ENCODE measurements at places on chromosomes 4 and X.

DNA sequence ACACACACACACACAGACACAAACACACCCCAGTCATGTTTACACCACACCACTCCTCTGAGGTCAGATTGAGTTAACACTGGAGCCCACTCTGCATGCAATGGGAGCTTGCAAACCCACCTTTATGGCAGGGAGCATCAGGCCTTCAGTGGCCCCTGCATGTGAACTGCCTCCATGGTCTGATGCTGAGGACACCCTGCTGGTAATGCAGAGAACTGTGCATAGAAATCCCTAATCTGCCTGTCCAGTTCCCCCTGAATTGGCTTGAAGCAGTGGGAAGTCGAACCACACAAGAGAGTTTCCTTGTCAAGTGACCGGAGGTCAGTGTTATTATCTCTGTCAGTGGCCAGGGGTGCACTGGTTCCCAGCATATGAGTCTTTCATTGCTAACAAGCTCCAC, 59.8 kb downstream of the ANOS1 start:
- DNase-seq, result no peak

DNA sequence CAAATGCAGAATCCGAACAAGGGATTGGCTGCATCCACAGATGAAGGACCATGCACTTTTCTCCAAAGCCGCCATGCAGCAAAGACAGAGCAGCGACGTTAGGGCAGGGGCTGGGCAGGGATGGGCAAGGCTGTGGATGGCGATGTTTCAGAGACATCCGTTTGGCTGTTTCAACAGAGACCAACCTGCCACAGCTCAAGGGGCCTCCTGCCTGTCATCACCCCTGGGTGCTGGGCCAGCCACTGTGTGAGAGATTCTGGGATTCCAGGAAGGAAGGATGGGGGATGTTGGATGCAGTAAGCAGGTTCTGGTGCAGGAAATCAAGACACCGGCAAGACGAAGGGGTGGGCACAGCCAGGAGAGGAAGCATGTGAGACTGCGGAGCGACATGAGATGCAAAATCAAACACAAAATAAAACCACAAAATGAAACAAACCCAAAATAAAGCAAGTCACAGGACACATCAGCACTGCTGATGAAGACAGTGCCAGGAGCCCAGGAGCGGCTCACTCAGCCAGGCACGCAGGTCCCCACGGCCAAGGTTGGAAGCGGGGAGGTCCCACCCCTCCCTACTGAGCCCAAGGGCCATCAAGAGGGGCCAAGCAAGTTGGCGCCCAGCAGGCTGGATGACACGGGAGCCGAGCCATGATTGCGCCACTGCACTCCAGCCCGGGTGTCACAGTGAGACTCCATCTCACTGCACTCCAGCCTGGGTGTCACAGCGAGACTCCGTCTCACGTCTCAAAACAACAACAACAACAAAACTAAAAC, 68.1 kb downstream of the FAM53A start:
- DNase-seq, result no peak

GRCh38 chr4:83219344-83220331, 65.0 kb downstream of the COQ2 start:
- DNase-seq, result no peak

- DNase-seq, result peak; percentile 10
These were observed 56.6 kb downstream of the GPR143 start for GRCh38 chrX:9708923-9709553.

DNA sequence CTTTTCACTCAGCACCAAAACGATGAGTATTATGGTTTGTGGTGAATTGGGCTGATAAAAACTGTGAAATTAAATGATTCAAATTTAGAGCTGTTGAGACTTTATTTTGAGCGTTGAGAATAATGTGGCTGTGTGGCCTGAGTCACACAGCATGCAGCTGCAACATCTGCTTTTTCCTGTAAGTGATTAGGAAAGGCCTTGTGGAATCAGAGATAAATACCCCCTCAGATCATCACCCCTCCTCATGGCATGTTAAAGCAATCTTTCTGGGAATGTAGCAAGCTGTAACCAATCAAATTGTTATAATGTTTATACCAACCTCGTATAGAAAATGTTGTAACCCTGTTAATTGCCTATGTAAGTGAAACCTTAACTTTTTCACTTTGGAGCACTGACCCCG, 90.0 kb upstream of the GRPR start:
- peak; percentile 43 for DNase-seq

GRCh38 chr4:15716115-15716514, 13.2 kb downstream of the BST1 start:
- DNase-seq, result no peak

- no peak for DNase-seq
These were observed 294.2 kb downstream of the GRIA2 start for GRCh38 chr4:157514711-157515110.

- no peak for DNase-seq
These were observed 40.3 kb downstream of the NHS start for GRCh38 chrX:17415242-17415810.

DNA sequence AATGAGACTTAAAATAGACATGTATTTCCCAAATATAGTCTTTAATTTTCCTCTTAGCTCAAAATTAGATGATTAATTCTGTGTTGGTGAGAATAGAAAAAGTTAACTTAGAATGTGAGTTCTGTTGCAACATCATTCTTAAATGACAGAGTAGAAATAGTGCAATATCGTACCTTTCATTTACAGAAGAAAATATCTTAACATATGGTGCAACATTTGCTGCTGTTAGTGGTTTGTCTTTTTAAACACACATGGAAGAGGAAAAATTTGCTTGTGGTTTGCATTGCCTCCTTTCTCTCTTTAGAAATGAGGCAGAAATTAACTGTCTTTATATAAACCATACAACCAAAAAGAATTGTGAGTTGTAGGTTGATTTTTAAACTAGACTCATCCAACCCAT, 39.3 kb upstream of the FHDC1 start:
- no peak for DNase-seq

- no peak for DNase-seq
These were observed 8.8 kb downstream of the EPHA5 start for GRCh38 chr4:65661471-65661870.

DNA sequence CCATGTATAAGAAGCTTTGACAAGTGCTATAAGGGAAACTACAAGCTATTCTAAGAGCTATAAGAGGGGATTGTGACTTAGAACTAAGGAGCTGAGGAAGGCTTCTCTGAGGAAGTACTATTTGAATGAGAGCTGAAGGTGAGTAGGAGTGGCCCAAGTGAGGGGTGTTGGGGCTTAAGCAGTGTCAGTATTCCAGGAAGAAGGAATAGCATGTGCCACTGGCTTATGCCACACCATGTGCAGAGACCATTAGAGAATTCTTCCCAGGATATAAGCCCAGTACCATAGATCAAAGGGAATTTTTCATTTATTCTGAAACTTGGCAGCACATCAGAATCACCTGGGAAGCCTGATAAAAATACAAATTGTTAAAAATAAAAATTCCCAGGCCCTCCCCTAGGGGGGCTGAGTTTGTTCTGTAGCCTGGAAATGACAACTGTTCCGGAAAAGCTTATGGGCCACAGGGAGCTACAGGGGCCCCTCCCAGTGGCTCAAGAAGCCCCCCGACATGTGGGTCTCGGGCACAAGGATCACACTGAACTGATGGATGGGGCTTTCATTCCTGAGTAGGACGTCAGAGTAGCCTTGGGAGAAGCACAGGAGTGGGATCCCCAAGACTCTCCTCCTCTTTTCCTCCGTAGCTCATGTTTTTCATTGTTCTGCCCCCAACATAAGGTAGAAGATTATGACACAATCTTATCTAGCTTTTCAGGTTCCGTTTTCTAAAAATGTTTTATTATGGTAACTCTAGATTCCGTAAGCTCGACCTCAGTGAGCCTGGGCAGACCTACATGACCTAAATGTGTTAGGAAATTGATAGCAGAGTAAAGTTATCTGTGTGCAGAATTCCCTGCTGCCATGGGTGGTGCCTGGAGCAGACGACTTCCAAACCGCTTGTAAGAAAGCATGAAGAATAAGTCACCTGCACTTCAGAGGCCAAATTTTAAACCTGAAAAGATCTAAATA, 119.3 kb downstream of the AFF1 start:
- no peak for DNase-seq

- DNase-seq, result no peak
These were observed 41.3 kb downstream of the DOCK11 start for GRCh38 chrX:118536687-118537461.

- no peak for DNase-seq
These were observed 4.0 kb downstream of the HERC6 start for GRCh38 chr4:88382621-88383020.

GRCh38 chr4:139887376-139887802, 221.8 kb downstream of the MGST2 start:
- DNase-seq, result no peak

GRCh38 chrX:72255445-72255844, 16.6 kb upstream of the ERCC6L start:
- DNase-seq, result no peak

- DNase-seq, result no peak
These were observed 395.7 kb downstream of the DTHD1 start for GRCh38 chr4:36677112-36677511.

GRCh38 chr4:83723609-83724008, 187.7 kb downstream of the GPAT3 start:
- no peak for DNase-seq

DNA sequence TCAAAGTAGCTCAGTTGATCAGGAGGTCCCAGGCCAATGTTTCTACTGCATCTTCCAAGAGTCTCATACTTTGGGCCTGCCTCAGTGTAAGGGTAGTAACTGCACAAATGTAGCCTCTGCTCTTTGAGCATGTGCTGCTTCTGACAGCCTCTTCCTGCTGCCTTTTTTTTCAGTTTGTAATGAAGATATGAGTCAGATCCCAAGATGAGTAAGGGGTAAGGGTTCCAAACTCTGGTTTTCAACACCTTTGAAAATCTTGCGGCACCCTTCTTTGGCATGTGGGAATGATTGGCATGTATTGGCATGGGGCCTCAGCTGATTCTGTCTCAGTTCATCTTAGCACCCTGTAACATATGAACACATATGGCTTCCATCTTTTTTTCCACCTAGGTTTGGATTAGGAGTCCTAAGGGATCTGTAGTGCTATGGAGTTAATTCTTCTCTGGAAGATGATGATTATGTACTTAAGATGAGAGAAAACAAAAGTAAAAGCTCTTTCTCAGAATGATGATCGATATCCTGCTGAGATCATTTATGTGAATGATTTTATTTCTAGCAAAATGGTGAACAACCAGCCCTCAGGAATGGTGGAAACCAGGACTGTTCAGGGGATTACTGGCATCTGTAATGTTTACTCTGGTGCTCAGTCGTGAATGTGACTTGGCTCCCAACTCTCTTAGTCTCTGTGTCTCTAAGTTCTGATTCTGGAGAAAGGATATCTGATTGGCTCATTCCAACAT, 118.7 kb upstream of the PRPS2 start:
- no peak for DNase-seq
